ENCODE measurements at places on chromosomes 3 and 15. TPM values are rescaled to one million over a fixed set of nuclear protein-coding genes. Genes with fewer than 3 reads are reported as not detected.

The CCDC33 gene
- total RNA-seq, result not detected

The CPNE4 gene
- not detected for total RNA-seq

The SKOR1 gene
- total RNA-seq, result not detected

The NMD3 gene
- 74.2 TPM for total RNA-seq

The LRRC31 gene
- not detected for total RNA-seq

Data from HT1080 (cell line).